ENCODE measurements at places on chromosomes 4 and X.

DNA sequence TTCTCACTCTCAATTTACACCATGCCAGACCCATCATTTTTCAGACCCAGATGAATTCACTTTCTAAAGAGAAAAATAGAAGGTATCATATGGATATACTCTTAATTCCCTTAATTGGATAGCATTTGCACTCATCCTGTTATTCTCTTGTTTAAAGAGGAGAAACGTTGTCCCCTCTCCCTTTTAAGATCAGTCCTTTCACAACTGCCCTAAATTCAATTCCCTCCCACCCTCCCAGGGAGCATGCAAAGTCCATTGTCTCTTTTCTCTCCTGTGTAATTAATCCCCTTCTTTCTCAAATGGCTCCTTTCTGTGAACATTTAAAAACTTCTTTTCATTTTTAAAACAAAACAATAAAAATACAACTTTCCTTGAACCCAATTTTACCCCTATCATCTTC lies 124.7 kb upstream of the TLL1 start:
- DNase-seq: no peak

GRCh38 chrX:135484641-135485289 lies 35.7 kb upstream of the INTS6L start:
- DNase-seq: peak; percentile 24

DNA sequence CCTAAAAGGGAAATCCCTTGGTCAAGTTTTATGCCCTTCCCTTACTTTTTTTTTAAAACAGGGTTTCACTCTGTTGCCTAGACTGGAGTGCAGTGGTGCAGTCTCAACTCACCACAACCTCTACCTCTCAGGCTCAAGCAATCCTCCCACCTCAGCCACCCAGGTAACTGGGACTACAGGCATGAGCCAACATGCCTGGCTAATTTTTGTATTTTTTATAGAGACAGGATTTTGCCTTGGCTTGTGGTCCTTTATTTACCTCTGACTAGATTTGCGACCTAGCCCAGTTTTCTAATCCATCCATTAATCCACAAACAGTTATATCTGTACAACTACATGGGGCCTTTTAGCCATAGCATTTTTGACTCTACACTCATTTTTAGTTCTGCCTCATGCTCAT lies 23.7 kb downstream of the CDS1 start:
- no peak for DNase-seq

DNA sequence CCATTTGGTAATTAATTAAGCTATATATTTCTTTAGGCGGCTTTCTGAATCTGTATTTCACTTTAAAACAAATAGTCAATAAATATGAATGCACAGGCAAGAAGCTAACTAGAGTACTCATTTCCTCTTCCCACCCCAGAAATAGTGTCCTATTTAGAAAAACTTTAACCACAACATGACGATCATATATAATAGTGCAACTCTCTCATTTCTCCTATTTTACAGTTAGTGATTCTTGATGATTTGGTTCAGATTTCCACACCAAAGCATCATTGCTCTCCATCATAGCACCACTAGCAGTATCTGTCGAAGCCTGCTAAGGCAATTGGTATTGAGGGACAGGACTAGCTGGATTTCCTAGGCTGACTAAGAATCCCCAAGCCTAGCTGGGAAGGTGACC lies 184.0 kb upstream of the GALNTL6 start:
- no peak for DNase-seq

DNA sequence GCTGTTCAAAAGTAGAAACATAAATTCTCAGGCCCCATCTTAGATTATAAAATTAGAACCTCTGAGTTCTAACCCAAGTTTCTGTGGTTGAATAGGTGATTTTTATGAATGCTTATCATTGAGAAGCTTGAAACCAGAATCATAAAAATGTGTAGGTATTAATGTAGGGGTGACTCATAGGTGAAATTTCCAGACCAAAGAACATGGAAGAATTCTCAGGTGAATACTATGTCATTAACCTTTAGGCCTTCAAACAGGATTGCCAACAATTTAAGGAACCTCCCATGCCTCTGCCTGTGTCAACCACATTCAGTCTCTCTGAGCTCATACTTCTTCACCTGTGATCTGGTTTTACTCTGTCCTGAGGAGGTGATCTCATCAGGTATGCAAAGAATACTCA lies 177.8 kb downstream of the NPFFR2 start:
- no peak for DNase-seq

All from activated CD4-positive, alpha-beta T cell treated with anti-CD3 and anti-CD28 coated beads, Interleukin-2, Interleukin-4, amounts not matched to agents 100 ng/mL and 50 ng/mL, durations not matched to agents 16 hours and 8 hours (primary cell).